ENCODE measurements at places on chromosomes 4 and X.

GRCh38 chr4:114302472-114302871, 296.1 kb upstream of the UGT8 start:
- no peak for DNase-seq

DNA sequence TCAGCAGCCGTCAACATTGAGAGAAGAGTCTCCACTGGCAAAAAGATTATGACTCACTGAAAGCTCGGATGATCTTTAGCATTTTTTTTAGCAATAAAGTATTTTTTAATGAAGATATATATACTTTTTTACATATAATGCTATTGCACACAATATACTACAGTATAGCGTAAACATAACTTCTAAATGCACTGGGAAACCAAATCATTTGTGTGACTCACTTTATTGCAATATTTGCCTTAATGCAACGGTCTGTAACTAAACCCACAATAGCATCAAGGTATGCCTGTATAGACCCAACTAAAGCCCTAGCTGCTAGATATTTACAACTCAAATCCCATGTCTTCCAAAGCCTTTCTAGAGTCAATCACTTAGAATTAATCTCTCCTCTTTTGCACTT, 52.3 kb upstream of the EDNRA start:
- no peak for DNase-seq

GRCh38 chrX:21738950-21739287, 19.0 kb downstream of the SMPX start:
- no peak for DNase-seq

GRCh38 chrX:126164226-126164625, 1.9 kb downstream of the DCAF12L2 start:
- no peak for DNase-seq

GRCh38 chrX:6432226-6432625, 102.7 kb downstream of the VCX3A start:
- DNase-seq = no peak

DNA sequence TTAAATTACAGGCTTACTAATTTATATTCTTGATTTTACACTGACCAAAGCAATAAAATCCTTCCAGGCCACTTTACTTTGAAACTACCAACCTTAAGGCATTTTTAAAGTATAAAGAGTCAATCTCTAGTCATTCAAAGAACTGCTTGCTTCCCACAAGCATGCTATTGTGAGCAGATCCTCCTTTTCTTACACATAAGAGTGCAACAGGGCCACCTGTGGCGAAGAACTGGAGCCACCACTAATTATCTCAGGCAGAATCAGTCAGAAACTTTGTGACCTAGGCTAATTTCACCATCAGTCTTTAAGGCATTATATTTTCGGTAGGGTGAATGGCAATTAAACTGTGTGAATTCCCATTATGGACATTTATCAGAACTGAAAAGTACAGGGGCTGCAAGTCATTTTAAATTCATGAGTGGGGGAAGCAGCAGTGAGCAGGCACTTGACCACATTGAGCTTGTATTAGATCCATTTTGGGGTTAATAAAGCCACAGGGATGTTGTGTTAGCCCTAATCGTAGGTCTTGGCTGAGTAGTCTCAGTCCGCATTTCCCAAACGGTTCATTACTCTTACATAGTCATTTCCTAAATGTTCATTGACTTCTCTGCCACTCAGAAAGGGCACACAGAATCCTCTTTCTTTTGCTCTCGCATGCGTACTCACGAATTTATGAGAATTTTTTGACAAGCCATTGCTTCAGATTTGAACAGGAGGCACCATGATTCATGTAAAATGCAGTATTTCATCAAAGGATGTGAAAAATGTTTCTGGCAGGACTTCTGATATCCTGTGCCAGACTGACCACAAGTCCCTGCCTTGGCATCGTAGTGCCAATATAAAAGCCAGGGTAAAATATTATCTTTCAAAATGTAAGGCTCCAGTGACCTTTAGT, 39.8 kb downstream of the NPY2R start:
- DNase-seq = no peak

- DNase-seq = no peak
Observed at GRCh38 chrX:15530318-15530717, 29.7 kb downstream of the BMX start.

- DNase-seq = no peak
Observed at GRCh38 chrX:7987160-7988012, 60.2 kb upstream of the PNPLA4 start.

- DNase-seq = peak; percentile 28
Observed at GRCh38 chr4:186134257-186134656, 29.8 kb downstream of the FAM149A start.

GRCh38 chr4:89551191-89551590, 243.6 kb upstream of the GPRIN3 start:
- no peak for DNase-seq

DNA sequence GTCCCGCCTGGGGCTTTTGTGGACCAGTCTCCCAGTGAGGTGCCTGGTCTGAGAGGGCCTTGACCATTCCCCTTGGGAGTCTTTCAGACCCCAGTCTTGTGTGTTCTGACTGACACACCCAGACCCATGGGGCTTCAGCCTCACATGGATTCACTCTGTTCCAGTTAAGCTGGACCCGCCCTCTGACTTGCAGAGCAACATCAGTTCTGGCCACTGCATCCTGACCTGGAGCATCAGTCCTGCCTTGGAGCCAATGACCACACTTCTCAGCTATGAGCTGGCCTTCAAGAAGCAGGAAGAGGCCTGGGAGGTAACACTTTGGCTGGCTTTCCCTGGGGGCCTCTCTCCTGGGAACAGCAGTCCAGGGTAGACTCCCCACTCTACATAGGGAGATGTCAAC, 6.8 kb downstream of the IL9R start:
- no peak for DNase-seq

GRCh38 chr4:24690436-24690835, 104.9 kb upstream of the SOD3 start:
- DNase-seq = no peak

DNA sequence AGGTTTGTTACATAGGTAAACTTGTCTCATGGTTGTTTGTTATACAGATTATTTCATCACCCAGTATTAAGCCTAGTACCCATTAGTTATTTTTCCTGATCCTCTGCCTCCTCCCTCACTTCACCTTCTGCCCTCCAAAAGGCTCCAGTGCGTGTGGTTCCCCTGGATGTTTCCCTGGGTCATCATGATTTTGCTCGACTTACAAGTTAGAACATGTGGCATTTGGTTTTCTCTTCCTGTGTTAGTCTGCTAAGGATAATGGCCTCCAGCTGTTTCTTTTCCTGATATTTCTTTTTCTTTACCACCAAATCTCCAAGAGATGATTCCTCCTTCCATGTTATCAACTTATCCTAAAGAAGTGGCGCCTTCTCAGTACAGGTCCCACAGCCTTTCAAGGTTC, 543.1 kb upstream of the ADGRL3 start:
- DNase-seq = no peak

DNA sequence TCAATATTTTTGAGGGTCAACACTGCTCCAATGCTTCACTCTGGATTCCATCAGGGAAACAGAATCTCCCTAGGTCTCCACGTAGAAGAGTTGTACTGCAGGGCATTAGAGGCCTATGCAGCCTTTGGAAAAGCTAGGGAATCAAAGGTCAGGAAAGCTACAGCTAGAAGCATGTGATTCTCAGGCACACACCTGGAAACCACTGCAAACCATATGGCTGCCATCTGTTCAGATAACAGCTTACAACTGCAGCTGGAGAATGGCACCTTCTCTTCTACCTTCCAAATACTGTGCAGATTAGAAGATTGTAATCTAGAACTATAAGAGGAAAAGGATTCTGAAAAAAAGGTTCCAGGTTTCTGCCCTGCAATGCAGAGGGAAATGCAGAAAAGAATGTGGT, 60.6 kb downstream of the BTC start:
- DNase-seq = no peak

DNA sequence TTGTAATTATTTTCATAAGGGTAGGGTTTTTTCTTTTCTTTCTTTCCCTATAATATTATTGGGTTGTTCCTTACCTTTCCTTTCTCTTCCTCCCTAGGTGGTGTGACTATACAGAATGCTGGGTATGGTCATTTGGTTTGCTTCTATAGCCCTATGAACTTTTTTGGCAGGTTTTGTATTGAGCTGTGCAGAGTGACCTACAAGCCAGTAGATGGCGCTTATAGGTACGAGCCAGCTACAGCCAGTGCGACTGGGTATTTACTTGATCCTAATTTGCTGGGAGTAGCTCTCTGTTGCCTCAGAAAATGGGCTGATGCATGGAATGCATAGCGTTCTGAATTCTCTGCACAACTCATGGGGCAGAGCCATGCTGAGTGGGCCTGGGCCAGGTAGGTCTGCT, 423.3 kb downstream of the MAGEE1 start:
- no peak for DNase-seq

DNA sequence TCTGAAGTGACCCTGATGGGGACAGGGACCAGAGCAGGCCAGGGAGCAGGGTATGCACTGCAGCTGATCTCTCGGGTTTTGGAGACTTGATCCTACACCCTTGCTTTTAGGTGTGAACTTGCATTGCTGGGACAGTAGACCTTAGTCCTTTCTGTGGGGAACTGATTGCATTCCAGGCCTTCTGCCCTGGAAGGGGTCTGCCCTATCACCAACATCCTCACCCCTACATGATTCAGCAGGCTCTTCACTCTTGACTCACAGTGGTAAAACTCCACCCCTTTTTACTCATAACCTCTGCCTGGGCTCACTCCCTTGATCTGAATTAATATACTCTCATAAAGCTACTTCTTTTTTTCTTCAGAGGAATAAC, 6.6 kb upstream of the DDX60L start:
- DNase-seq = no peak

- DNase-seq = no peak
Observed at GRCh38 chr4:80265571-80266252, 752 bp upstream of the FGF5 start.

- DNase-seq = no peak
Observed at GRCh38 chrX:45762699-45763647, 562.3 kb upstream of the DIPK2B start.

DNA sequence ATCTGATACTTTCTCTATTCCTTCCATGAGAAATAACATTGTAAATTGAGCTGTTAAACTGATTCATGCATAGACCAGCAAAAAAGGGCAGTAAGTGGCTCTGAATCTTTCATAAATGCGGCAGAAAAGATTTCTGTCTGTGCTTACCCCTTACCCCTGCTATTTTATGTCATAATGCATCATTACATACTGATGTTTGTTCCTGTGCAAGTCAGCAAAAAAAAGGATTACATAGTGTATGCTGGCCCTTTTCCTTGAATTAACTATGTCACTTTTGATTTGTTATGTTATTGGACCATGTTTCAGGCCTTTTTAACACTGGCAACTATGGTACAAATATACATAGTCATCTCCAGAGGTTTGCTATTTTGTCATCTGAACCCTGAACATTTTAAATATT, 2159.7 kb downstream of the PCDH7 start:
- DNase-seq = no peak

DNA sequence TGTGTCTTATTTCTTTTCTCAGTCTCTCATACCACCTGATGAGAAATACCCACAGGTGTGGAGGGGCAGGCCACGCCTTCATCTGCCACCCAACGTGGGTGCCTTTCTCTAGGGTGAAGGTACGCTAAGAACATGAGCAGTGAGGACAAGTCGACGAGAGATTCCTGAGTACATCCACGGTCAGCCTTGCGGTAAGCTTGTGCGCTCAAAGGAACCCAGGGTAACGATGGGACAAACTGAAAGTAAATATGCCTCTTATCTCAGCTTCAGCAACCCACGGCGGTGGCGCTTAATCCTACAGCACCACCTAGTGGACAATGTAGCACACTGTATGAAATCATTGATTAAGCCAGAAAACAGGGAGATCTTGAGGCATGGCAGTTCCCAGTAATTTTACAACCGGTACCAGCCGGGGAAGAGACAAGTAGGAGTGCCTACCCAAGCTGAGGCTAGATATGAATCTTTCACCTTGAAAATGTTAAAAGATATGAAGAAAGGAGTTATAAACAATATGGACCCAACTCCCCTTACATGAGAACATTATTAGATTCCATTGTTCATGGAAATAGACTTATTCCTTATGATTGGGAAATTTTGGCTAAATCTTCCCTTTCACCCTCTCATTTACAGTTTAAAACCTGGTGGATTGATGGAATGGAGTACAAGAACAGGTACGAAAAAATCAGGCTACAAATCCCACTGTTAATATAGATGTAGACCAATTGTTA, 63.0 kb downstream of the ZNF732 start:
- peak; percentile 58 for DNase-seq

DNA sequence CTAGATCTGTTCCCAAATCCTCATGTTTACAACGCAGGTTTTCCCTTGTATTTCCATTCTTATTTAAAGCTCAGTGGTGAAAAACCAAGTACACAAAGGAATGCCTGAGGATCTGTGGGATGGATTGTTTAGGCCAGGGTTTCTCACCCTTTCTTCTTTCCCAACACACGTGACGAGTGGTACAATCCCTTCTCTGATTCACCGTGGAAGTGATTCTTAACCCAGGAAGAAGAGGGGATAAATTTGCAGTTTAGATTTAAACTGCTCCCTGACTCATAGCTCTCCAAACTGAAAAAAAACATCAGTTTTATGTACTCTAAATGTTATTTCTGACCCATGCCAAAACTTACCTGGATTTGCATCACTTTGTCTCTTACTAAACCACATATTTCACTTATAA, 17.0 kb downstream of the PAQR3 start:
- no peak for DNase-seq

DNA sequence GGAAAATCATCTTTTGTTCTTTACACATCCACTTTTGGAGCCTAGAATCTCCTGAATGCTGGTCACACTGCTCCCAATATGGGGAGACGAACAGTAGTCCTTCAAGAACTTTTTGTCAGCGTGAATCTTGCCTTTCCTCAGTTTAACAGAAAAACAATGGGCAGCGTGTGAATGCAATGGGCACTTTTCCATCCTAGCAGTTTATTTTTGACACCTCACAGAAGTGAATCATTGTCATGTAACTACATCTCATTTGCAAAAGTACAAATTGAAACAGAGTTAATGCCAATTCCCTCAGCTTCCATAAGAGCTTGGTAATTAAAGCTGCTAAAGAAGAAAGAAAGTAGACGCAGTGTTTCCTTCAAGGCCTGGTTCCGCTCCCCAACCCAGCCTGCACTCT, 85.5 kb downstream of the DRD5 start:
- DNase-seq = no peak

DNA sequence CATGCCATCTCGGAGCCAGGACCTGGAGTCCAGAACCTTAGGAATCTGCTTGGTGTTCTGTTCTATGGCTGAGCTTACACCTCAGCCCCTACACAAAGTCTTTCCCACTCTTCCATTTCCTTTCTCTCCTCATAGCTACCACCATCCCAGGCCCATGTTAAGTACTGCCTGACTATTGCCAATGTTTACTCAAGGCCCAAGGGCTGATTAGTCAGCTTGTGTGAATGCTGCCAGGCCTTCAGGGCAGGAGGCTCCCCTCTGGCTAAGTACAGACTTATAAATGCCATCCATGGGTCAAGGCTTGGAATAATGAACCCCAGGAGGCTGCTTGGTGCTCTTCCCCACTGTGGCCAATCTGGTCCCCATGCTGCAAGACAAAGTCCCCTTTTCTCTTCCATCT, 411.6 kb upstream of the MAGEB18 start:
- no peak for DNase-seq

GRCh38 chr4:113869743-113870375, 108.3 kb upstream of the CAMK2D start:
- DNase-seq = peak; percentile 6

Measured in CD4-positive, alpha-beta T cell (primary cell).